ENCODE measurements at places on chromosomes 2 and 18.

DNA sequence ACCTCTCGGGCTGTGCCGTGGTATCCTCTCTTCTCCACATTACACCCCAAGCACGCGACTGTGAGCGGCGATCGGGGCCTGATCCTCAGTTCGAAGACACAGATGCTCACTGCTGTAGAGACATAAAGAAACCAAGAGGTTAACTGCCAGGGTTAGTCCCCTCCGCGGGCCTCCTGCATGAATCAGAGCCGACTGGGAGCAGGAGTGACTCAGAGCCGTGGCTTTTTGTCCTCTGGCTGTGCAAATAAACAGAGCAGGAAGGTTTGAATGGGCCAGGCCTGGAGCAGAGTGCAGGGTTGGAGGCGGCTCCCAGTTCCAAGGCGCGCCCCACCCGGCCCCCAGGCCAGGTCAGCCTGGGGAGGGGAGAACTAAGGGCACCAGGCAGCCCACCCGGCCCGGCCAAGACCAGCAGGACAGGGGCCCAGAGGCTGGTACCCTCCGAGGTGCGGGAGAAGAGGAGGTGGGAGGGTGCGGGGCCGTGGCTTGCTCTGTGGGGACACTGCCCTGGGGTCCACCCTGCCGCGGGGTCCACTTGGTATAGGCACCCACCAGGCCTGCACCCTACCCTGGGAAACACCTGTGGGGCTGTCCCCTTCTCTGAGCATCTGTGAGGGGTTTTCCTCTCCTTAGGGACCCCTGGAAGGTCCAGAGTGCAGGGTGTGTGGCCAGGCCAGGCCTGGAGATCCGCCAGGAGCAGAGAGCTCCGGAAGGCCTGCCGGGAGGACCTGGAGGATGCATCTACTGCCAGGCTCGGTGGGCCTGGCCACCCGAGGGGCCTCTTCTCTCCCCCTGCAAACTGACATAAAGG is 16.5 kb downstream of the TWIST2 start:
- peak; percentile 99 for DNase-seq

DNA sequence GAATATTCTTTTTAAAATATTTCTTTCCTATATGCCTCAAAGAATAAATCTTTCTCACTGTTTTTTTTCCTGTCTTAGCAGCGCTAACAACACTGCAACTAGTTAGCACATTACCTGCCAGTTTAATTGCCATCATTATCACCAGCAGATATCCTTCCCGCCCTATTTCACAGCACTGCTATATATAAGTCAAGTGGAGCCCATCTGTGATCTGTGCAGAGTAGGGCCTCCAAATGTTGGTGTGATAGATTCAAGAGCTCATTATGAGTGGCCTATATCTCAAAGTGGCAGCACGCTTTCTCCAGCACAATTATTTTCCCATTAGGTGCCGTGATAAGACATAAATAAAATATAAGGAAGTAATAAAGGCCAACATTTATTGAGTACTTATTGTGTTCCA is 19.8 kb upstream of the RGPD4 start:
- DNase-seq: no peak

DNA sequence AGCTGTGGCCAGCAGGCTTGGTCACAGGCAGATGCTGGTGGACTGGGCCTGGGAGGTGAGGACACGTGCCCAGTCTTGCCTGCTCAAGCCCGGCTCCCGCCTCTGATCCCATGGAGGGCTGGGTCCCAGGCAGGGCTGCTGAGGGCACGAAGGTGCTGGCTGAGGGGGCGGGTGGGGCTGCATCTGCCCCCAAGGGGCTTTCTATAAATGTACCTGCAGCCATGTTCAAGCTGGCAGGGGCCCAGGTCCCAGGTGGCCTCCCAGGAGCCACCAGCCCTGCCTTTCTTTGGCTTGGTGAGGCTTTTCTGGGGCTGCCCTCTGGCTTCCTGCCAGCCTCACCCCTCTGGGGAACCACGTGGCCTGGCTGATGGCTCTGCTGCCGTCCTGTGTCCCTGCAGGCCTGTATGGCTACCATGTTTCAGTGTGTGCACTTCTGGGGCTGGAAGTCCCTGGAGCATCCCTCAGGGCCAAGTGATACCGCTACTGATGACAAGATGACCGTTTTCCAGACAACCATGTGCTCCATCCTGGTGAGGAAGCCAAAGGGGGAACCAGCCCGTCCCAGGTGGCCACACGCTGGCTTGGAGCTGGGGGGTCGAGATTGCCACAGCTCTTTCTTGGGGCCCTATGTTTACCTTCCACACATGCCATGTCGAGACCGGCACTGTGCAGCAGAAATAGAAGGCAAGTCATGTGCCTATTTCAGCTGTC is 23.2 kb downstream of the HJURP start:
- no peak for DNase-seq

- DNase-seq: no peak
These were observed 288.8 kb upstream of the PIK3C3 start for GRCh38 chr18:41666231-41666630.

- no peak for DNase-seq
These were observed 100.0 kb upstream of the ALPP start for GRCh38 chr2:232278534-232278933.

DNA sequence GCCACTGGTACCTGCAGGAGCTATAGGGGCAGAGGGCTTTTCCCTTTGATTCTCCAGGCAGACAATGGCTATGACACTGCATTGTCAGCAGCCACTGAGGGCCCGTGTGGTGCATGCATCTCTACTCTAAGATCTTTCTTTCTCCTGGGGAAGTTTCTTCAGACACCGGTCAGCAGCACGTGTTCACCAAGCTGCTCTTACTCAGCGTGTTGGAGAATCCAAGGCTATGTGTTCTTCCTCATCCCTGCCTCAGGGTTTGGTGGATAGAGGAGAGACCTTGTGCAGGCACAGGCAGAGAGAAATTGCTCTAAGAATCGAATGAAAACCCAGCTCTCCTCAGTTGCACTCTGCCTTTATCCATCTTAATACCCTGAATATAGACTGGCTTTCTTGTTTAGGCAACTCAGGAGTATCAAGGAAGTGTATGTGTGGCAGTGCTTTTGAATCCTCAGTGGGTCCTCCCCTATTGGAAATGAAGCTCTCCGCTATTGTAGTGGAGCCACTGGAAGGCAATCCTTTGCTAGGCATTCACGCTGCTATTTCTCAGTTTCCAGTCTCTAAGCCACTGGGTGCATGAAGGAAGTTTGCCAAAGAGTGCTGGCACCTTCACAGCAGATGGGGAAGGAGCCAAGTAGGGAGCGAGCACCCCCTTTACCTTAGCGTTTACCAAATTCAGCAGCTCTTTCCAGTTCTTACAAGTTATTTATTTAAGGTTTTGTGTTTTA is 86.9 kb upstream of the EML6 start:
- no peak for DNase-seq

GRCh38 chr2:113284476-113284875 is 5.8 kb upstream of the PAX8 start:
- peak; percentile 16 for DNase-seq

- DNase-seq: peak; percentile 14
These were observed 1407.4 kb upstream of the ZEB2 start for GRCh38 chr2:145927131-145927950.

DNA sequence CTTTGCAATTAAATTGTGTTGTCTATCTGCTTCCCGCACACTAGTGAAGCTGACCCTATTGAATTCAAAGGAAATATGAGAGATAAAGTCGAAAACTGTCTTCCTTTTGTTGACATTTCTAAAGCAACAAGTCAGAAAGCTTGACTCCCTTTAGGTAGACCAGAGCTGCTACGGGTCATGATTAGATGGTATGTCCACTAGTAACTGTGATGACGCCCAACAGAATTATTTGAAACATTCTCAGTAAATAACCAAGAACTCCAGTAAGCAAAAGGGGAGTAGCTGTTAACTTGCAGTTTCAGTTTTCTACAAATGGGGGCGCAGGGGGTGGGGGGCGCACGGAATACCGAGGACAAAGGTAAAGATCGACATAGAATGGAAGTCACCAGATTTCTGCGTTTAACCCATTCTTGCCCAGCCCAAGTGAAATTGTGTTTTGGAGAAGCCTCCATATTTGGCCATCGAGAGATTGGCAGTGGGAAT is 56.4 kb downstream of the CRIM1 start:
- DNase-seq: no peak

DNA sequence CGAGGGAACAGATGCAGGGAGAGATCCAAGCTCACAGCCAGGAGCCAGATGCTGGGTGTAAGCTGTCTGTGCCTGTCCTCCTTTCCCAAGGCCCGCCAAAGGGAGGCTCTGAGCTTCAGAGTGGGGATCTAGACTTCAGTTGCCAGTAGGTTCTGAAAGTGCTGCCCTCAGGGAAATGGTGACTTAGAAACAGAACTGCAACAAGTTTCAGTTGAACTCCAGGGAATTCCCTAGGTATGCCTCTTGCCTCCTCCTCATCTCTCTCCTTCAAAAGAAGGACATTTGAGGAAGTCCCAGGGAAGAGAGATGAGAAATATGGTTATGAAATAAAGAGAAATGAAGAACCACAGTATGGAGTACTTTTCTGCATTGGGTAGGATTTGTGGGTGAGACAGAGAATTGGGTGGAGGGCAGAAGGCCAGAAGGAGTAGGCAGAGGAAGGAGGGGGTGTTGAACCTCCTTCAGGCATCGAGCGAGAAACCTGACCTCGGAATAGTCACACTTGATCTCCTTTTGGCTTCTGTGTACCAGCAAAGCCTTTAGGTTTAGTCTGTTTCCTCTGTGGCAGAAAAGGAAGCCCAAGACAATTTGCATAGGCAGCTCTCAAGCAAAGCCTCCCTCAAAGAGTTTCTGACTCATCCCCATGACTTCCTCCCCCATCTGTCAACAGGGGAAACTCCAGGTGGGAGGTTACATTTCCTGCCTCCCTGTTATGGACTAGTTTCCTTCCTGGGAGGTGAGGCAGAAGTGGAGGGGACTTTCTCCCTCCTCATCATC is 45.7 kb downstream of the QPCT start:
- DNase-seq: peak; percentile 89

DNA sequence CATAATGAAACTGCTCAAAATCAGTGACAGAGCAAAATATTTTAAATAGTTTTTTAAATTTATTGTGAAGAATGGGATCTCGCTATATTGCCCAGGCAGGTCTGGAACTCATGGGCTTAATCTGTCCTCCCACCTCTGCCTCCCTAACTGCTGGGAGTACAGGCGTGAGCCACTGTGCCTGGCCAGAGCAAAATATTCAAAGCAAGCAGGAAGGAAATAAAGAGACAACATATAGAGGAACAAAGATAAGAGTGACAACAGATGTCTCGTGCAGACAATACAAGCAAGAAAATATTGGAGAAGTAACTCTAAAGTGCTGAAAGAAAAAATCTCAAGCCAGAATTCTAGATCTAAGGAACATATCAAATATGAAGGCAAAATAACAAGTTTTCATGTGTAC is 5.0 kb upstream of the SCLY start:
- no peak for DNase-seq

DNA sequence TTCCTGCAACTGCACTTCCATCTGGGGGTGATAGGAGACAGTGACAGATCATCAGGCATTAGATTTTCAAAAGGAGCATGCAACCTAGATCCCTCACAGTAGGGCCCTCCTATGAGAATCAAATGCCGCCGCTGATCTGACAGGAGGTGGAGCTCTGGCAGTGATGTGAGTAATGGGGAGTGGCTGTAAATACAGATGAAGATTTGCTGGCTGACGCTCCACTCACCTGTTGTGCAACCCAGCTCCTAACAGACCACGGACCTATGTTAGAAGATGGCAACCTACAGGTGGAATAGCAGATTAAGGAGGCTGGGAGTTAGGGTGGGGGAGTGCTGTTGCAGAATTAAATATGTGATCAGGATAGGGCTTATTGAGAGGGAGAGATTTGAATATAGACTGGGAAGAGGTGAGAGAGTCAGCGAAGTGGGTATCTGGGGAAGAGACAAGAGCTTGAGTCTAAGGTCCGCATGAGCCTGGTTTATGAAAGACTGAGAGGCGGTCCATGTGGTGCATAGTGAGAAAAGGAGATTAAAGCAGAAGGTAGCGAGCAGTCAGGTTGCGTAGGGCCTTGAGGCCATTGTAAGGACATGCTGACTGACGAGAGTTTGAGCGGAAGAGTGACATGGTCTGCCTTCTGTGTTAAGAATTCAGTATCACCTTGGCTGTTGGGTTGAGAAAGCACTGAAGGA is 31.3 kb upstream of the TOGARAM2 start:
- no peak for DNase-seq

DNA sequence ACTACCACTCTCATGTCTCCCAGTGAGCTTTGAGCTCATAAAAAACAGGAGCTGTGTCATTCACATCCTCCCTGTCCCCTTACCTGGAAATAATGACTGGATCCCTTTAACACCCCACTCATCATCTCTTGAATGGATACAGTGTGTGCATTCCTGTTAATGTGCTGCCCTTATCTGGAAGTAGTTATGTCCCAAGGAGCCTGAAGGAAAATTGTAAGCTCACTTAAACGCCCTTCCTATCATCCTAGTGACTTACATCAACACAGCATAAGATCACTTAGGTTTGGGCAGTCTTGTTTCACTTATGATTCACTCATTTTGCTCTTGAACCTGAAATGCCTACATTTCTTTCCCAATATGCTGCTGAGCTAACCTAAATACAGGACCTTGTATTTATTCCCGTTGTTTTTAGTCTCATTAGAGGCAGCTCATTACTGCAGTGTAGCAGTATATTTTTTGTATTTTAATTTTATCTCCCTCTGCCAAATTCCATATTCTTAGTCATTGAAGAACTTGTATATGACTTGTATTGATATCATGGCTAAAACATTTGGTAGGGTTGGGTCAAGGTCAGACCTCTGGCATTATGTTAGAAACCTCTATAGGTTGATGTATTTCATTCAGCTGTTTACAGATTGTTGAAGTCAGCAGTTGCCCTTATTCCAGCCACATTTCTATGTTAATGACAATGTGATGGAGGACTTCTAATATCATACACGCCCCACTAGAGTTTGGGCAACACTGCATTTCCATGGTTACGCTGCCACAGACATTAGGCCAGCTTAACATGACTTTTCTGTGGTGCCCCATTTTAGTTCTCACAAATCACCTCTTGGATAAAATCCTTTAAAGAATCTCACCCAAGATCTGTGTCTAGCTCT is 72.9 kb downstream of the PKP4 start:
- DNase-seq: peak; percentile 54

GRCh38 chr18:49886891-49887764 is 73.8 kb upstream of the ACAA2 start:
- no peak for DNase-seq

GRCh38 chr2:126971481-126972278 is 73.0 kb downstream of the TEX51 start:
- peak; percentile 52 for DNase-seq

DNA sequence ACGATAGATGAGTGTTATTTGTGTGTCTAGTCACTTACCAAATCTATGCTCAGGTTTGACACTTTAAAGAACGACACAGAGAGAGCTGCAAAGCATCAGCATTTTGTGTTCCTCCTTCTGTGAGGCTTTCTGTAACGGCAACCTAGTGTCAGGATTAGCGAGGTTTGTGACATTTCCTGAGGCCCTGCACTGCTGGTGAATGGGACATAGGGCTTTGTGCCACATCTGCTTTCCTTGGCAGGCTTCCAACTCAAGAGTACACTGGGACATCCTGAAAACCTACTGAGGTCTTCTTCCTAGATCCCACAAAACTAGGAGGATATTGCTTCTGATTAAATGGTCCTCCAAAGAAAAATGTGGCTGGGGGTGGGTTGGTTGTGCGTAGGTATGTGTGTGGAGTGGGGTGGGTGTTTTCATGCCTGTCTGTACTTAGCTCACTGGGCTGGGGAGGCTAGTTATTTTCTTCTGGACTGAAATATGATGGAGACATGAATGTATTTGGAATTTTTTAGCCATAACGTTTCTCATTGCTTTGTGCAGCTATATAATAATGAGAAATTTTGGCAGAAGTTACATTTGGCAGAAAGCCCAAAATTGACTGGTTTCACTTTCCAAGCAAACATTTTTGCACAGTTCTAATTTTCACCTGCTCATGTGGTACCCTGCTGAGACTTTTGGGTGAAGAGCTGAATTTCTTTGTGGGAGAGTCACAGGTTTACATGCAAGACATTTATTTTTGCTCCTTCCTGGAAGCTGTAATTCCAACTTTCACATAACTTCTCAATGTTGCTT is 308.4 kb downstream of the XIRP2 start:
- DNase-seq: peak; percentile 64

Data from fibroblast of mammary gland (primary cell).